WTC11 (cell line): ENCODE measurements at places on chromosomes 3 and 15. TPM values are rescaled to one million over a fixed set of nuclear protein-coding genes. Genes with fewer than 3 reads are reported as not detected.

GRCh38 chr15:98433346-98433745 is 215.0 kb upstream of the IGF1R start:
- no peak overlapping the region for H3K4me3 ChIP-seq
- DNase-seq = no peak
- no peaks in the 10 kb centered on the region for H3K4me1 ChIP-seq
- peaks cover 28% of the 10 kb centered on the region for H3K27me3 ChIP-seq
- H3K36me3 ChIP-seq = peaks cover 13% of the 10 kb centered on the region; the same call in 1 of the 2 replicates

The MED12L gene
- 22.3 to 27.4 TPM (median 25.2 TPM) in 3 replicates for total RNA-seq

DNA sequence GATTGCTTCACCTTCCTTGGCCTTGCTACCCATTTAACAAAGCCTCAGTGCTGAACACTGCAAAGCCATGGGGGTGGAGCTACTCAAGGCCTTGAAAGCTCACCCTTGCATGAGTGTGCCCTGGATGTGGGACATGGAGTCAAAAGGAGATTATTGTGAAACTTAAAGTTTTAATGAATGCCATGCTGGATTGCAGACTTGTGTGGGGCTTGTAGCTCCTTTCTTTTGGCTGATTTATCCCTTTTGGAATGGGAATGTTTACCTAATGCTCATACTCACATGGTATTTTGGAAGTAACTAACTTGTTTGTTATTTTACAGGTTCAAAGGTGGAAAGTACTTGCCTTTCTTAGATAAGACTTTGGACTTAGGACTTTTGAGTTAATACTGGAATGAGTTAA is 538.5 kb upstream of the NECTIN3 start:
- no peak overlapping the region for H3K4me3 ChIP-seq
- peaks cover 12% of the 10 kb centered on the region for H3K36me3 ChIP-seq
- no peaks in the 10 kb centered on the region for H3K27me3 ChIP-seq
- H3K4me1 ChIP-seq = peaks cover 23% of the 10 kb centered on the region

DNA sequence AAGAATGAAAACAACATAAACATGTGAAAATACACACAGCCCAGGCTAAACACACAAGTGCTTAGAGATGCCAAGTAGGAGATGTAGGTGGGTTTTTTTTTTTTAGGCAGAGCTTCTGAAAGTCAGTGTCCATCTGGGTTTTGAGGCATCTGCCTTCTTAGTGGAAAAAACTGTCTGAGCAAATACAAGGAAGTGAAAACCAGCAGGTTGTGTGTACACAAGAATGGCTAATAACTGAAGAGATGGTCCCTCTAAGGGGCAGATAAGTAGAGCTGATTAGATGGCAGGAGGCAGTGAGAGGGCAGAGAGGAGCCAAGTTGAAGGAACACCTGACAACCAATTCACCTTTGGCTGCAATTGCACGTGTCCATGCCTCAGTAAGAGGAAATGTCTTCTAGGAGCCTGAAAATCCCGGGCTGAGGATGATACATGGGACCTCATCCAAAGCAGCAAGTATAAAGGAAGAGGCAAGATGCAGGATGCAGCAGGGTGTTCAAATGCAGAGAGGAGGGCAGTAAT is 34.9 kb downstream of the CYP19A1 start:
- no peak for DNase-seq
- peaks cover 3% of the 10 kb centered on the region; the same call in 1 of the 2 replicates for H3K4me1 ChIP-seq
- no peaks in the 10 kb centered on the region for H3K36me3 ChIP-seq
- peaks cover 10% of the 10 kb centered on the region for H3K27me3 ChIP-seq
- no peak overlapping the region for H3K4me3 ChIP-seq
- H3K27ac ChIP-seq = no peak overlapping the region

DNA sequence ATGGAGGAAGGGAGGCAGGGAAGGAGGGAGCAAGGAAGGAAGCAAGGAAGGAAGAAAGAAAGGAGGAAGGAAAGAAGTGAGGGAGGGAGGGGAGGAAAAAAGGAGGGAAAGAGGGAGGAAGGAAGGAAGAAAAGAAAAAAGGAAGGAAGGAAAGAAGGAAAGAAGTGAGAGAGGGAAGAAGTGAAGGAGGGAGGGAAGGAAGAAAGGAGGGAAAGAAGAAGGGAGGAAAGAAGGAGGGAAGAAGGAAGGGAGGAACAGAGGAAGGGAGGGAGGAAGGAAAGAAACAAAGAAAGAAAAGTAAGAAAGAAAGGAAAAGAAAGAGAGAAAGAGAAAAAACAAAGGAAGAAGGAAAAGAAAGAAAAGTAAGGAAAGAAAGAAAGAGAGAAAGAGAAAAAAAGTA is 183.0 kb upstream of the SLC24A5 start:
- no peak for DNase-seq
- no peaks in the 10 kb centered on the region for H3K36me3 ChIP-seq
- 0 out of 2 replicates have a peak, but pooled peaks cover 5% of the 10 kb centered on the region for H3K4me1 ChIP-seq
- no peak overlapping the region for H3K27ac ChIP-seq

- H3K36me3 ChIP-seq = no peaks in the 10 kb centered on the region
- no peak overlapping the region for H3K4me3 ChIP-seq
- H3K27me3 ChIP-seq = peaks cover 15% of the 10 kb centered on the region
- no peak overlapping the region for H3K27ac ChIP-seq
- peaks cover 10% of the 10 kb centered on the region for H3K4me1 ChIP-seq
Measured at GRCh38 chr3:38651153-38651789, 1.8 kb upstream of the SCN5A start.

DNA sequence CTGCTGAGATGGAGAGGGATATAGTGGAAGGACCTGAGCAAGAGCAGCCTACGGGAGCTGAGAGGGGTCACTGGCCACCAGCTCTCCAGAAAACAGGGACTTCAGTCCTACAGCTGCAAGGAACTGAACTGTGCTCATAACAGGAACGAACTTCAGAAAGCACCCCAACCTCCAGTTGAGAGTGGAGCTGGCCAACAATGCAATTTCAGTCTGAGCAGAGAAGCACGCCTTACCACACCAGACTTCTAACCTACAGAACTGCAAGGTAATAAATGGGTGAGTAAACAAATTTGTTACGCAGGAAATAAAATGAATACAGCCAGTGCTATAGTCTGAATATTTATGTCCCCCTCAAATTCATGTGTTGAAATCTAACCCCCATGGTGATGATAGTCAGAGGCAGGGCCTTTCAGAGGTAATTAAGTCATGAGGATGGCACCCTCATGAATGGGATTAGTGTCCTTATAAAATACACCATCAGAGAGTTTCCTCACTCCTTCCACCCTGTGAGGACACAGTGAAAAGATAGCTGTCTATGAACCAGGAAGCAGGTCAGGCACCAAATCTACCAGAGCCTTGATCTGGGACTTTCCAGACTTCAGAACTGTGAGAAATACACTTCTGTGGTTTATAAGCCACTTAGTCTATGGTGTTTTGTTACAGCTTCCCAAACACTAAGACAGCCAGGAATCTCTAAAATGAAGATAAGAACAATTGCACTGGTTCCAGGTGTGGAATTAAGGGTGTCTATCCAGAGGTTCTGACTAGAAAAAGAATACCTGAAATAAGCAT is 58.6 kb downstream of the SYNM start:
- no peaks in the 10 kb centered on the region for H3K27me3 ChIP-seq
- DNase-seq = no peak
- H3K4me3 ChIP-seq = no peak overlapping the region
- no peaks in the 10 kb centered on the region for H3K4me1 ChIP-seq

DNA sequence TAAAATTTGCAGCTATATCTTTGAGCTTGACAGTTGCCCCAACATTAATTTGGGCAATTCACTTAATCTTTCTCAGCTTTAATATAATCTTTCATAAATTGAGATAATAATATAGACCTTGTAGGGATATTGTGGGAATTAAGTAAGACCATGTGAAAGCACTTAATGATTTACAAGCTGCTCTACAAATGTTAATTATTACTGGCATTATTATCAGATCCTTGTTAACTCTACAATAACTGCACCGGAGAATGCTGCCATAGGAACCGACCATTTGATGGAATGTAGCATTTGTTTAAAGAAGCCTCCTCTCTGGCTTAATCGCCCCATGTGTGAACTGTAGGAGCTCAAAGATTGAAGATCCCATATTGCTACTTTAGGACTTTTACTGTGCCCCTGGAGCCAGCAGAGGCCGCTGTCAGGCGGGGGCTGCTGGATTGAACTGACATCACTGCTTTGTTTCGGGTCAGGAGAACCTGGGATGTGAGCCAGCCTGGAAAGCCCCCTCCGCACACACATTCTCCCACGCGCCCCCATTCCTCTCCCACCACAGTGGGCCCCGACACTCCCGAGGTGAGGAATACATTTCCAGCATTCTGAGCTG is 154.2 kb upstream of the TNIK start:
- no peak overlapping the region for H3K27ac ChIP-seq
- H3K27me3 ChIP-seq = no peaks in the 10 kb centered on the region
- peak; percentile 68 for DNase-seq
- H3K36me3 ChIP-seq = peaks cover 5% of the 10 kb centered on the region; the same call in 1 of the 2 replicates
- H3K4me3 ChIP-seq = no peak overlapping the region
- no peaks in the 10 kb centered on the region for H3K4me1 ChIP-seq

The MEX3B gene
- 8.5 to 8.9 TPM (median 8.8 TPM) in 3 replicates for total RNA-seq

The CLDN16 gene
- total RNA-seq = not detected in 3 replicates

GRCh38 chr3:184727357-184728009 is 15.6 kb upstream of the MAGEF1 start:
- peak; percentile 78 for DNase-seq
- no peaks in the 10 kb centered on the region for H3K36me3 ChIP-seq
- H3K4me1 ChIP-seq = peaks cover 16% of the 10 kb centered on the region
- no peaks in the 10 kb centered on the region for H3K27me3 ChIP-seq
- H3K27ac ChIP-seq = no peak overlapping the region
- no peak overlapping the region for H3K4me3 ChIP-seq

DNA sequence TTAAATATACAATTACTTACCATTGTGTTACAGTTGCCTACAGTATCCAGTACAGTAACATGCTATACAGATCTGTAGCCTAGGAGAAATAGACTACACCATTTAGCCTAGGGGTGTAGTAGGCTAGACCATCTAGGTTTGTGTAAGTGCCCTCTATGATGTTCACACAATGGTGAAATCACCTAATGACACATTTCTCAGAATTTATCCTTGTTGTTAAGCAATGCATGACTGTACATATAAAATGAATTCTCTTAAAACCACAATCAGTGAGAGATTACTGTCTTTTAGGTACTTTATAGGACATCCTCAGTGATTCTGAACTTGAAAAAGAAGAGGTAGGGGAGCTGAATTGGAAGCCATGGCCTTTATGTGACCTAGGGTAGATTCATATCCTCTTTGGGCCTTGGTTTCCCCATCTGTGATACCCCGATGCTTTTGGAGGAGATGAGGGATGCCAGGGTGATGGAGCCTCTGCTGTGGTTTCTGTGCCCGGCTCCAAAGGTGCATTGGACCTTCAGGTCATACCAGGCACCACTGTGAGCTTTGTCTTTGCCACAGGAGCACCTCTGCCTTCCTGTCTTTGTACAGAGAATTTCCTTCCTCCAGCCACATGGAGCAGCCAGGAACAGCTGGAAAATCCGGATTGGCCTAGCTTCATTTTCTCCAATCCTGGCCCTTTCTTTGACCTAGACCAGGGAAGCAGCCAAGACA is 51.9 kb upstream of the FLNB start:
- DNase-seq = no peak
- H3K36me3 ChIP-seq = no peaks in the 10 kb centered on the region
- H3K27me3 ChIP-seq = no peaks in the 10 kb centered on the region

DNA sequence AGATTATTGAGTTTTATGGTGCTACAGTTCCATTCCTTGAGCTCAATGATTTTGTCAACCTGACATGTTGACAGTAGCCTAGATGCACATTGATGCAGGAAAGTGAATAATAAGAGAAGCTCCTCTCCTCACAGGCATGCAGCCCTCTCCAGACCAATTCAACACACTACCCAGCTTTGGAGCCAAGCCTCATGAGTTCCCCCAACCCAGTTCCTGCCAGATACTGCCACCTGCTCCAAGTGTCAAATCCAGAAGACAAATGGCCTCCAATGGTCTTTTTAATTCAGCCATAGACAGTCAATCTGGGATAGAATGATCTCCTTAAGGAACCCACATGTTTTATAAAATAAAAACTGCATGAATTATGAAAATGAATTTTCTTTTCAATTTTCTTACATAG is 83.7 kb upstream of the ARHGEF3 start:
- no peak overlapping the region for H3K27ac ChIP-seq
- H3K4me3 ChIP-seq = no peak overlapping the region
- no peak for DNase-seq
- H3K27me3 ChIP-seq = no peaks in the 10 kb centered on the region
- no peaks in the 10 kb centered on the region for H3K36me3 ChIP-seq
- H3K4me1 ChIP-seq = no peaks in the 10 kb centered on the region

The NPAP1 gene
- total RNA-seq = 0.11 to 0.13 TPM (median 0.11 TPM) in 3 replicates

- peaks cover 6% of the 10 kb centered on the region; the same call in 1 of the 2 replicates for H3K36me3 ChIP-seq
- no peak overlapping the region for H3K4me3 ChIP-seq
- no peak for DNase-seq
- no peaks in the 10 kb centered on the region; the same call in 1 of the 2 replicates for H3K27me3 ChIP-seq
- peaks cover 19% of the 10 kb centered on the region for H3K4me1 ChIP-seq
Measured at GRCh38 chr15:101137312-101137940, 114.4 kb downstream of the CHSY1 start.
